HT-29 (cell line): ENCODE measurements at places on chromosomes 7 and 10.

DNA sequence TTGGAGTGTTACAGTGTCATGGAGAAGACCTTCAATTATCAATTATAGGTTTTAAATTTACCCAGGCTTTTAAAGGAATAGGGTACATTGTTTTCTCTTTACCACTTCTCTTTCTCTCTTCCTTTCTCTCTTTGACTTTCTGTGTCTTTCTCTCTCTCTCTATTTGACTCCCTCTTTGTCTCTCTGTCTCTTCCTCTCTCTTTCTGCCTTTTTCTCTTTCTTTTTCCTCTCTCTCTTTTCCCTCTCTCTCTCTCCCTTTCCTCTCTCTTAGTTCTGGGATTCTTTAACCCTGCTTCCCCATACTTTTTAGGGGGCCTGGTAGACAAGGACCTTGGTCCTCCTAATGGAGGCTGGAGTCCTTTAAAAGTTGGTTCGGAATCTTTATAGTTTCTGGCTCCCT, 15.9 kb upstream of the GHITM start:
- no peak for DNase-seq

DNA sequence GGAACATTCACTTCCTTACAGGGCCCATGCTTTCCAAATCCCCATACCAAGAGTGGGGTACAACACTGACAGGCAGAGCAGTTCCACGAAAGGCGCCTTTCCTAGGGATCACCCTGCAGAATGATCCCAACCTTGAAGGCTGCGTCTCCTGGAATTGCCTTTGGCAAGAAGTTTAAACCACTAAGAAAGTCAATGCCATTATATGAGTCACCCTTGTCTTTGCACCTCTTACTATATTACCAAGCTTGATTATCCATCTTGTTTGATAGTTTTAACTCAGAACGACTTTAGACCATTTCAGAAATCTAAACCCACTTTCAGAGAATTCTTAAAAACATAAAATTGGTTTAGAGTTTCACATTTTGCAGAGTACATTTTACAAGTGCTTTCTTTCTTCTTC, 282.1 kb downstream of the ARHGAP12 start:
- DNase-seq = no peak

- DNase-seq = no peak
Observed at GRCh38 chr7:25031432-25031831, 51.5 kb upstream of the OSBPL3 start.

DNA sequence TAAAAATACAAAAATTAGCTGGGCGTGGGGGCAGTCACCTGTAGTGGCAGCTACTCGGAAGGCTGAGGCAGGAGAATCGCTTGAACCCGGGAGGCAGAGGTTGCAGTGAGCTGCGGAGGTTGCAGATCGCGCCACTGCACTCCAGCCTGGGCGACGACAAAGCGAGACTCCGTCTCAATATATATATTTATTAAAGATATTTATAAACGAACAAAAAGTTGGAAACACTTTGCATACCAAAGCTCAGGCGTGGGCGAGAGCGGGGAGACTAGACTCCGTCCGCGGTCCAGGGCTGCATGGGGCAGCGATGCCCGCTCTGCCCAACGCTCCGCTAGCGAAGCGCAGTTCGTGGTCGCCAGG, 7.9 kb upstream of the CRYGN start:
- no peak for DNase-seq

DNA sequence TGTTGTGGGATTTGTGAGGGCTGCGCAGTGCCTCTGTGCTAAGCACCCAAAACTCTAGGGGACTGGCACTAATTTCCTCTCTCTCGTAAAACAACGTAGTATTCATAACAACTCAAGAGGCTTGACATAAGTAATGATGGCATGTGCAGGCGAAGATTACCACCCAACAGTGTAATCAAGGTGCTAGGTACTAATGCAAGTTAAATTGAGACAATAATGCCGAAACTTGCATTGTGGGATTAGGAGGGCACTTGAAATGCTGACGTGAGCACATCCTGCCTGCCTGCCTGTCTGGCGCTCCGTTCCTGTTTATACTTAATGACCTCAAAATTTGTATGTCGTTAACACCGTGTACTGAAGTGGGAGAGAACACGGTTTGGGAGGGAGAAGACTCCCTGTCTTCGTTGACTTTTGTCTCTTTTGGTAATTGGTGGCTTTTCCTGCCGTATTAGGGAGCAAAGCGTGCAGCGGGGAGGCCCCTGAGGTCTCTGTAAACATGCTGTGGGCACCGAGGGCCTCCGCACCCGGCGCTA, 139.0 kb downstream of the MGMT start:
- no peak for DNase-seq

DNA sequence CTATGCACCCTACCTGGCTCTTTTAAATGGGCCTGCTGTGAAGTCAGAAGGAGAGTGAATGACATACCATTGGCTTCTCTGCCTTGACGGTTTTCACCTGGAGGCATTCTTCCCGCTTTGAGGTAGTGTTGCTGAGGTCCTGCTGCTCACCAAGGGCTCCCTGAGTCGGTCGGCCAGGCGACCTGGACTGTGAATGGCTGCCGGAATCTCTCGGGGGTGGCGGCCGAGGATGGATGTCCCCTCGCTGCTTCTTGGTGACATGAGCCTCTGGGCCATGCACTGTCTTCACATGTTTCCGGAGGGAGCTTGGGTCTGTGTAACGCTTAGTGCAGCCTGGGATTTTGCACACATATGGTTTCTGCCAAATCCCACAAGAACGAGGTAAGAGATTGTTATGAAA, 264.7 kb downstream of the GLI3 start:
- DNase-seq = no peak

DNA sequence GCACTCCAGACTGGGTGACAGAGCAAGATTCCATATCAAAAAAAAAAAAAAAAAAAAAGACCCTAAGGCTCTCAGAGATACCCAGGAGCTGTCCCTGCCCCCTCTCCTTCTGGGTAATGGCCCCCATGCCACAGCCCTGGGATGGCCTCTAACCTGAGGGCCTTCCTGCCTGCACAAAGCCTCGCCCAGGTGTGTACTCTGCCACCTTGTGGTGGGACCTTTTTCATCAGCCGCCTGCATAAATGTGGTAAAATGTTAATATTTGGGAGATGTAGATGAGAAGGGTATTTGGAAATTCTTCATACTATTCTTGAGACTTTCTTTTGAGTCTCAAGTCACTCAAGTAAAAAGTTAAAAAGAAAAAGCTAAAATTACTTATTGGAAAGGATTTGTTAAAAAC, 46.3 kb upstream of the RNF216 start:
- DNase-seq = peak; percentile 27

- no peak for DNase-seq
Observed at GRCh38 chr7:74617180-74617744, 40.3 kb upstream of the GTF2I start.

GRCh38 chr10:42783181-42783549, 570 bp downstream of the BMS1 start:
- no peak for DNase-seq

DNA sequence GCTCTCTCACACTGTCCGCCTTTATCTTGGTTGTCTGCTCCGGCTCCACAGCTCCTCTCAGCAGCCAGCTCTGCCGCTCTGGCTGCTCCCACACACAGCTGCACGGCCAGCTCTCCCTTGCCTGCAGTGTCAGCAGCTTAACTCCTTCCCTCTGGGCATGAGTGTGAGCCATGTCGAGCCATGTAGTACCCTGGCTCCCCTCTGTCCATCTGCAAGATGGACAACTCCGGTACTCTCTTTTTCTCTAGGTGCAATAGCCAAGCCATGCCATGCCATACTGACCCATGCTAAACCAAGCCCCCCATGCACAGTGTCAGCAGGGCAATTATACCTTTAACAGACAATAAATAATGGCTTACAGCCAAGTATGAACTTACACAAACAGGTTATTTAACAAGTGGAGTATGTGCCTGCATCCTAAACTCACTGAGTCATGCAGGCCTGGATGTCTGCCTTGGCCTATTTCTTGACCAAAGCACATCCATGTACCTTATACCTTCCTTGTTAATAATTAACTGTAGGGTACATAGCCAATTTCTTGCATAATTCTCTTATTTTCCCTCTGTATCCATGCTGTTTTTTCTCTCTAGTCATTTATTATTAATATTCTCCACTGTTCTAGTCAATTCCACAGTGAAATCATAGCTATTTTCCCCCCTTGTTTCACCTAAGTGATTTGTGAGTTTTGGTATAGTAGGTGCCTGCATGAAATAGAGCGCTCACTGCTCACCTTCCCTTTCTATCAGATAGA, 170.9 kb downstream of the CDK14 start:
- peak; percentile 82 for DNase-seq

DNA sequence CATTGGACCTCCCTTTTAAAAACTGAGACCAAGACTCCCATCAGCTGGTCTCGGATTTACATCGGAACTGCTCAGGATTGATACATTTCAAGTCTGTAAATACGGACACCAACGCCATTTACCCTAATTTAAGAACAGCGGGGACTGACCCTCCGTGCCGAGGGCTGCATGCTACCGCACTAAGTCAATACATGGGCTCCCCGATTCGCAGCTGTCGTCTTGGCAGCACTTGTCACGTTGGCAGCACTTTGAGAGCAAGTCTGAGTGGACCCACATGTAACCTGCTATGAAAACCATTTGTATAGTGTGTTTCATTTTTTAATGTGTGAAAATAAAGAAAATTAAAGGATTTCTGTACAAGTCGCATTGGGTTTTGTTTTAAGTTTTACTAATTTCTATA, 83.4 kb downstream of the EZH2 start:
- no peak for DNase-seq

GRCh38 chr7:157396316-157397035, 59.7 kb downstream of the DNAJB6 start:
- DNase-seq = no peak

- no peak for DNase-seq
Observed at GRCh38 chr7:81845744-81846241, 75.9 kb upstream of the HGF start.

DNA sequence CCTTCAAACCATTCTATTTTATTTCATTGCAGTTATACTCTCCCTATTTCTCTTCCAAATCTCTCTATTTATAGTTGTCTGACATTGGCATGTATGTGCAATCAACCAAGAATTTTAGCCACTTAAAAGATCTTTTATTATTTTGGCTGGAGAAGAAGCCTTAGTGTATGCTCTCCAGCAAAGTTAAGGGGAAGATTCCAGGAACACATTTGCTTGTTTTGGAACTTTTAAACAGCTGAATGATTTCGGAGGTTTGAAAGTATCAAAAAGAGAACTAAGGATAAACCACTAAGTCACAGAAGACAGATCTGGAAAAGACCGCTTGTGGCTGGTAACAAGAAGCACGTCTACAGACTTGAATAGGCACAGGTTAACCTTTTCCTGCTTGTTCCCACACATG, 182.2 kb upstream of the FZD1 start:
- no peak for DNase-seq

DNA sequence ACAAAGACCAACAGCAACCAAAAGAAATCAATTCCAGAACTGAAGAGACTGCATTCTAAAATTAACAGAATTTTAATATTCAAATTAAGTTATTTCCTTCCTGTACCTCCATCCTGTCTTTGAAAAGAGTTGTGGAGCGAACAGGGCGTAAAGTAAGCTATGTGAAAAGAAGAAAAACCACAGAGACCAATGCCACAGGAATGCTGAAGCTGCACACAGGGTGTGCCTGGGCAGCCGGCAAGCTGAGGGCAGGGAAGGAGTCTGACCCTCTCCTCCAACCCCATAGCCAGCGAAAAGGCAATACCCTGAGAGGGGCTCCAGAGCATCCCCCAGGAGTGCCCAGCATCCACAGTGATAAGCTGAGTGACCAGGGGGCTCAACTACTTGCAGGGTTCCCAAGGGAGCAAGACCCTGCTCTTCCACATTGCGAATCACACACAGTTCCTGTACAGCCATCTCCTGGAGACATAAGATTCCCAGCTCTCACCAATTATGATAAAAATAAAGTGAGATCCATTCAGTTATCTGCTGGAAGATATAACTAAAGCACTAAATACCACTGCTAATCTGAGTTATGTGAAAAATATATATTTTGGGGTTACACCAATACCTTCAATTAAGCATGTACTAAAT, 93.8 kb downstream of the PARD3 start:
- DNase-seq = no peak

- no peak for DNase-seq
Observed at GRCh38 chr10:34995925-34996324, 94.2 kb downstream of the CUL2 start.

GRCh38 chr7:94556028-94556427, 46.4 kb downstream of the CASD1 start:
- no peak for DNase-seq

- DNase-seq = no peak
Observed at GRCh38 chr10:97102441-97102840, 83.3 kb downstream of the SLIT1 start.

GRCh38 chr10:91311601-91312381, 91.3 kb downstream of the PCGF5 start:
- no peak for DNase-seq

DNA sequence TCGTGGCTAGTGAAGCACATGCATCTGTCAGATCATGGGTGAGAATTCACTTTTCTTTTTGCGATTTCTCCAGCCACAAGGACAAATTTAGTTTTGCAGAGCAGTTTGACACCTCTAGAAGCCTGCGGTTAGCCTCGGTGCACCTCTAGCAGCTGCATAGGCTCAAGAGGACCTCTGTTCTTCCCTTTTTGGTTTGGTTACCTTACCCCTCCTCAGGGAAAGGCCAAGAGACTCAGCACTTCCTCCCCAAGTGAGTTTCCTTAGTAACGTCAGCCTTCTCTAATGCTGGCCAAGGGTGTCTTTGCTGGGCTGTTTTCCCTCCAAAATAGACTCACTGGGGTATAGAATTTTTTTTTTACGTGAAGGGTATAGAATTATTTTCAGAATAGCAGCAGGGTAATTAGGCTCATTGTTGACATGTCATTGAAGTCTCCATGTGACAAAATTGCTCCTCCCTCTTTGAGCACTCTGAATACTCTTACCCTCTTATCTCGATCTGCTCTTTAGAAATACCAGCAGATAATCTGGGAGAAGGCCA, 97.8 kb downstream of the AUTS2 start:
- DNase-seq = no peak

DNA sequence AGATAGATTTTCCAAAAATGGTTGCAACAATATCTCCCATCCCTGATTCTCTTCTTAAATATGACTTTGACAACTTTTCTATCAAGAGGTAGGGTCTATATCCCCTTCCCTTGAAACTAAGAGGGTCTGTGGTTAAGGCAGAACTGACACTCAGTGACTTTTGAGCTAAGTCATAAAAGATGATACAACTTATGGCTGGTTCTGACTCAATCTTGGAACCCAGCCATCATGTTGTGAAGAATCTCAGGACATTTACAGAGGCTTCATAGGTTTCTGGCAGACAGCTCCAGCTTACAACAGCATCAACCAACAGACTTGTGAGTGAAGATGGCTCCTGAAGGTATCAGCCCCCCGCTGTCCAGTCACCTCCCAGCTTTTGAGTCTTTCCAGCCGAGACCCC, 203.5 kb downstream of the RNLS start:
- peak; percentile 13 for DNase-seq

GRCh38 chr7:45089341-45089891, 647 bp upstream of the NACAD start:
- peak; percentile 52 for DNase-seq

GRCh38 chr10:70523057-70523456, 44.5 kb downstream of the PALD1 start:
- no peak for DNase-seq

- no peak for DNase-seq
Observed at GRCh38 chr7:37211097-37211880, 237.4 kb downstream of the ELMO1 start.
